ENCODE measurements at places on chromosomes 3 and 15.

GRCh38 chr3:14179114-14179465 is 473 bp downstream of the LSM3 start:
- DNase-seq: no peak

GRCh38 chr15:79164465-79164864 is 73.9 kb upstream of the RASGRF1 start:
- DNase-seq: no peak

GRCh38 chr3:71277341-71277740 is 306.2 kb downstream of the FOXP1 start:
- no peak for DNase-seq

- DNase-seq: no peak
Measured at GRCh38 chr15:48558226-48558625, 87.3 kb downstream of the FBN1 start.

GRCh38 chr3:177382944-177383343 is 185.7 kb upstream of the TBL1XR1 start:
- DNase-seq: no peak

- DNase-seq: no peak
Measured at GRCh38 chr3:117725314-117725713, 1015.7 kb downstream of the TUSC7 start.

DNA sequence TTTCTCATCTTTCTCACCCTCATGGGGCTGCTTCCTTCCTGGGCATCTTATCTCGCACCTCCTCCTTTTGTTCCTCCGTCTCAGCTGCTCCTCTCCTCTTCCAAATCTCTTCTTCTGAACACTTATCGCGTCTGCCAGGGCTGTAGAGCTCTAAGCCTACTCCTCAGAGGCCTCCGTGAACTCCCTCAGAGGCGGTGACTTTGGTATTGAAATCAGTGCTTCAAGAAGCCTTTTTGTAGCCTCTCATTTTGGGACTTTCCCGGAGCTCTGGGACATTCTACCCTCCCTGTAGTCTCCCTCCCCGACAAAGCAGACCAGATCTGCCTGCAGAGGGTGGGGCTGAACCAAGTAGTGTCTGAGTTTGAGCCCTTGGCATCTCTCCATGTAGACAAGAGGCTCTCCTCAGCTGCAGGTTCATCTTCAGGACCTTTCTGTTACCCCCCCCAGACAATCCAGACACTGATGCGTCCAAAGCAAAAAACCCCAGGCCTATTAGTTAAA is 17.5 kb upstream of the CPNE9 start:
- DNase-seq: no peak

- no peak for DNase-seq
Measured at GRCh38 chr15:42069496-42070278, 24.7 kb downstream of the PLA2G4D start.

- DNase-seq: no peak
Measured at GRCh38 chr3:150299201-150299600, 108.9 kb upstream of the TSC22D2 start.

DNA sequence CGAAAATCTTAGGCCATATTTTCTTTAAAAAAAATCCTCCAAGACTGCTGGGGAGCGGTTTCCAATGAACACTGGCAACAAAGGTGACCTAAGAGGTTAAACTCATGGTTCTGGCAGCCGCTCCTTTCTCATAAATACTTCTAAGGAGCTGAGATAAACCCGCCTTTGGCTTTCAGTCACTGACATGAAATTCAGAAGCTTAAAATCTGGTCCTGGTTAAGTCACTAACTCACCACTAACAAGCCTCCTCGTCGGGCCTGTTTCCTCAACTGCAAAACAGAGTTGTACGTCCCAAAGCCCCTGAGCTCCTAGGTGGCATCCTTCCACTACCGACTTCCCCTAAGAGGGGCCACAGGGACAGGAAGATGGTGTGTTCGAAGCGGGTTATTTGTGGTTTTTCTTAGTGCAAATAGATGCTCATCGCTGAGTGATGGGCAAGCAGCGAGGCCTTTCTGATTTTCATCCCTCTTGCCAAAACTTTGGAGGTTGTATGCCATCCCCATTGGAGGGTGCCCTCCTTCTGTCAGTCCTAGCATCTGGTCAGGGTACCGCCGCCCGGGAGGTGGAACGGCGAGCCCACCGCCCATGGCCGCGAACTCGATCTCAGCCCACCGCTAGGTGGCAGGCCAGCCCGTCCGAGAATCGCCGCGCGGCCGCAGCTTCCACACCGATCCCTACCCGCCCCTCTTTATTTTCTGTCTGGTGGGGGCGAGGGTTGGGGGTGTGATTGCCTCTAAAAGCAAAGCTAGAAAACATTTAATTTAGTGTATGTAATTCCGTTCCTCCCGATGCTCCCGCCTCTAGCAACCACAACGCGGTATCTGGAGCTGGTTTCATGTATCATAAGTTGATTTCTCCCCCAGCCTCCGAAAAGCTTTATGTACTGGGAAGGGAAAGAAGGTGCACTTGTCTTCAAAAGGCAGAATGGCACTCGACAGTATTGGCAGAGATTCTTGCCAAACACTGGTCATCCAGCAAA is 4.6 kb downstream of the BCL6 start:
- peak; percentile 79 for DNase-seq

- DNase-seq: no peak
Measured at GRCh38 chr3:53171064-53171418, 10.0 kb downstream of the PRKCD start.

DNA sequence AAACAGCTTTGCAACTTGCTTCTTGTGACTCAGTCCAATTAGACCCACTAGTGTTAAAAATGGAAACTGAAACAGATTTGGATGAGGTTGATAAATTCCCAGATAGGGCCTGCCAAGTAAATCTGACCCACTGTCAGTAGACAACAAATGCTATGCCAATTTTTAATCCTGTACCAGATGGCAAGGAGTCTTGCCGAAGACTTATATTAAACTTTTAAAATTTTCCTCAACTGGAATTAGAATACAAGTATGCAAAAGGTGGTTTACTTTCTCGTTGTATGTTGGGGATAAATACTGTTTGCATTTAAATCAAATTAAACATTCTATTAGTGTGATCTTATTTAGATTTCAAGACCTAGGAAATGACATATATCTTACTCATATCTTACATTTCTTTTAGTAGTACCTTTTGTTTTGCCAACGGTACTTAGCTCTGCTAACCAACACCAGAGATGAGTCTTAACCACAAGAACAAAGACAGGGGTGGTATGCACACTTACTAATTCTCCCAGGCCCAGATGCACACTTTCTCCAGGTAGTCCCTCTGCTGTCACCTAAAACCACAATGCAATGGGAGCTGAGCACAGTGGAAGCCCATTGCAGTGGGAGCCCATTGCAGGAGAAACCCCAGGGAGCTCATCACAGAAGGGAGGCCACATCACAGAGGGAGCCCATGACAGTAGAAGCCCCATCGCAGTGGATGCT is 77.8 kb downstream of the WWTR1 start:
- DNase-seq: no peak

GRCh38 chr3:135155228-135155627 is 360.2 kb downstream of the EPHB1 start:
- no peak for DNase-seq

DNA sequence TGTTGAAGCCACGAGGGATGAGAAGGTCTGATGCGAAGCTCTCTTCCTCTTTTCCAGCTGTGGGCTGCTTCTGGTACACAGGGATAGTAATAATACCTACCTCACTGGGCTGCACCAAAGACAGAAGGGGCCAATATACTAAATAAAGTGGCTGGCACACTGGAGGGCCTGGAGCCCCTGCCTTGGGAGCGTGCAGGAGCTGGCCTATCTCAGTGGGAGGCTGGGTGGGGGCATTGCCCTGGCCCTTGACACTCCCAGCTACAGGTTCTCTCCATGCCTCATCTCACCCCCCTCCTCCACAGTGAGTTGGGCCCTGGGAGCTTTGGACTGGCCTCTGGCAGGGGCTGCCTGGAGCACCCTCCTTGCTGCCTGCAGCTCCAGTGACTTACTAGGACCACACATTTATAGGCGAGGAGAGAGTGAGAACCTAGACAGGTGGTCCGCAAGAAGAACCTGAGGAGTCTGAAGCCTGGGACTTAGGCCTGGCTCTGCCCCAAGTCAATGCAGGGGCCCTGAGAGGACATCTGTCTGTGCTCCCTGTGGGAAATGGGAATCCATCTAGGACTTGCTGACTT is 1.6 kb downstream of the NOX5 start:
- peak; percentile 24 for DNase-seq

DNA sequence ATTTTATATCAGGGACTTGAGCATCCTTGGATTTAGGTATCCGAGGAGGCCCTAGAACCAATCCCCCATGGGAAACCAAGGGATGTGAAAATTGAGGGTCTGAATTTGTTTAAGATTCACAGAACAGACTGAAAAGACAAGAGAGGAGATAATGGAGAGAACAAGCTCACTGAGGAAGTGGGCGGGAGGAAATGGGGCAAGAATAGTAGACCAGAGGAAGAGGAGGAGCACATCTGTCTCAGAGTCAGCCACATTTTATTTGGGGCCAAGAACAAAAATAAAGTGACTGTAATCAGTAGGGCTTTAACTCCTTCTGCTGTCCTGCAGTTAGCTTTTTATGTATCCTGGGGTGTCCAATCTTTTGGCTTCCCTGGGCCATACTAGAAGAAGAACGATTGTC is 63.8 kb downstream of the BLM start:
- no peak for DNase-seq

DNA sequence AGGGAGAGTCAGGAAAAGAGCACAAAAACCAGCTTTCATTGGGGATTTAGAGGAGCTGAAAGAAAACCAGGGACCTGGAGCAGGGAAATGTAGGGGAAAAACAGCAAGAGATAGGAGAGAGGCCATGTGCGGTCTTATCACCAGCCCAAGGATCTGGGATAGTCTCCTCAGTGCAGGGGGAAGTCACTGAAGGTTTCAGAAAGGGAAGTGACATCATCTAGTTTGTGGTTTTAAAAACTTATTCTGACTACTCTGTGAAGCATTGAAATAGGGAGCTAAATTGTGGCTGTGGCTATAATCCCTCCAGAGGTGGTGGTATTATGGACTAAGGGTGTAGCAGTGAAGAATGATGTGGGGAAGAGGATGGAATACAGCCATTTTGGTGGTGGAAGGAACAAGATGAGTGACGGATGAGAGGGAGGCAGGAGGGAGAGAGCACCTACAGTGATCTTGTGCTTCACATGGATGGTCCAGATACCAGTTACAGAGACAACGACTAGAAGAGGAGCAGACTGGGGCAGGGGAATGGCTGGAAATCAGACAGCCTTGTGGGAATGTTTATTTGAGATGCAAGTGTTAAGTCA is 72.7 kb downstream of the HMG20A start:
- DNase-seq: no peak

GRCh38 chr3:39101022-39101689 is 6.3 kb downstream of the GORASP1 start:
- peak; percentile 33 for DNase-seq

- peak; percentile 7 for DNase-seq
Measured at GRCh38 chr3:155785662-155786295, 20.3 kb downstream of the C3orf33 start.

- no peak for DNase-seq
Measured at GRCh38 chr3:140845882-140846281, 95.8 kb upstream of the SLC25A36 start.

GRCh38 chr15:50425219-50425618 is 1.0 kb downstream of the USP8 start:
- no peak for DNase-seq

- DNase-seq: no peak
Measured at GRCh38 chr15:87724330-87724729, 532.2 kb downstream of the NTRK3 start.

GRCh38 chr3:468172-468571 is 271.6 kb downstream of the CHL1 start:
- DNase-seq: no peak

- DNase-seq: no peak
Measured at GRCh38 chr3:5149306-5149880, 27.3 kb downstream of the ARL8B start.

DNA sequence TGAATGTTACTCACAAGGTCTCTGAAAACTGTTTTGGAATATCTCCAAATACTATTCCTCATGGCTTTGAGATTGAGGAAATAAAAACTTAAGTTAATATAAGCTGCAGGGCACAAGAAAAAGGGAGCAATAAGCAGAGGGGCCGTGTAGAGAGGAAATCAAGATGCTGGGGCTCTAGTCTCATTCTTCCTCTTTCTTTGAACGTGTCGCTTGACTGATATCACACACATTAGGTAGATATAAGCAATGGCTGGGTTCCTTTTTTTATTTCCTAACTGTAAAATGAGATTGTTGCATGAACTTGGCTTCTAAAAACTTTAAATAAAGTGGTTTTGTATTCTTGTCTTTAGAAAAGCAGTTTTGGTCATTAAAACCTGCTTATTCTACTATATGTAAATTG is 326.7 kb upstream of the ROPN1 start:
- DNase-seq: no peak

DNA sequence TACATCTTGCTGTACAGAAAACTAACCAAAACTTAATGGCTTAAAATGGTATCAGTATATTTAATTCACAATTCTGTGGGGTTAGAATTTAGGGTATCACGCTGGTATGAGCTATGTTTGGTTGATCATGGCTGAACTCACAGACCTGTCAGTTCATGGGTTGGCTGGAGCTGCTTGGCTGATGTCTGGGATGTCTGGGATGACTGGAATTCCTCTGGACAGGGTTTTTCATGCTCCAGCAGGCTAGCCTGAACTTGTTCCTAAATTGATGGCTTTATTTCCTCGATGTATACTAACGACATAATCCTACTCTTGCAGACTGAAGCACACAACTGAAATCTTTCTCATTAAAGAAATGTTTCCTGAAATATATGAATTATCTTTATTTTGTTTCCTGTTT is 338.9 kb upstream of the GBE1 start:
- DNase-seq: no peak

- no peak for DNase-seq
Measured at GRCh38 chr15:29034593-29035335, 149.0 kb downstream of the APBA2 start.

GRCh38 chr3:100113723-100114412 is 433 bp downstream of the FILIP1L start:
- DNase-seq: no peak

GRCh38 chr3:127545216-127545615 is 45.3 kb downstream of the TPRA1 start:
- DNase-seq: no peak

DNA sequence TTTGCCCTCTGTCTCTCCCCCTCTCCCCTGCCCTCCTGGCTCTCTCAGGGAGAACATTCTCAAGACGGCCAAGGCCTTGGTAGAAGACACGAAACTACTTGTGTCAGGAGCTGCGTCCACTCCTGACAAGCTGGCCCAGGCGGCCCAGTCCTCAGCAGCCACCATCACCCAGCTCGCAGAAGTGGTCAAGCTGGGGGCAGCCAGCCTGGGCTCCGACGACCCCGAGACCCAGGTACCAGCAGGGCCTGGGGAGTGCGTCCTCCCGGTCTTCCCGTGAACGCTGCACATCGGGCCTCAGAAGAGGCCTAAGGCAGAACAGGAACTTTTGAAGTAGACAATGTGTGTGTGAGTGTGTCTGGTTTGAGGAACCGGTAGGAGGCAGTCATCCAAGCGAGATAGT is 245.4 kb upstream of the TPM1 start:
- DNase-seq: no peak

- no peak for DNase-seq
Measured at GRCh38 chr3:164488893-164489292, 589.4 kb downstream of the SI start.

DNA sequence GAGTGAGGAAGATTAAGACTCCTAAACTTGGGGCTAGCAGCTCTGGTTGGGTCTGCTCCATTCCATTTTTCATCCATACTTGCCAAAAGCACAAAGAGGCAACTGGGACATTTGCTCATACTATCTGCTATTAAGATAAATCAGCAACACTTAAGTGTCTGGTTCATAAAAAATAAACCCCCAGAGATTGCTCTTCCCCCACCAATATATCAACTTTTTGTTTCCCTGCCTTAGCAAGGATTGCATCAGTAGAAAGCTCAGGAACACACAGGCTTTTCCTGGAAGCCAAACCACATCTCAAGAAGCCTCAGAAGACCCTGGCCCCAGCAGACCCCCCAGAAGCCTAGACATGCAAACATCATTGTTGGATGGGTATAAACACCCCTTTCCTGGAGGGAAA is 232.4 kb upstream of the WNT5A start:
- DNase-seq: no peak
